ENCODE measurements at places on chromosomes 16 and 17.

- DNase-seq, result no peak
Measured at GRCh38 chr16:12330946-12331345, 354.4 kb downstream of the SNX29 start.

GRCh38 chr16:825341-826061, 25.0 kb upstream of the GNG13 start:
- DNase-seq, result no peak

DNA sequence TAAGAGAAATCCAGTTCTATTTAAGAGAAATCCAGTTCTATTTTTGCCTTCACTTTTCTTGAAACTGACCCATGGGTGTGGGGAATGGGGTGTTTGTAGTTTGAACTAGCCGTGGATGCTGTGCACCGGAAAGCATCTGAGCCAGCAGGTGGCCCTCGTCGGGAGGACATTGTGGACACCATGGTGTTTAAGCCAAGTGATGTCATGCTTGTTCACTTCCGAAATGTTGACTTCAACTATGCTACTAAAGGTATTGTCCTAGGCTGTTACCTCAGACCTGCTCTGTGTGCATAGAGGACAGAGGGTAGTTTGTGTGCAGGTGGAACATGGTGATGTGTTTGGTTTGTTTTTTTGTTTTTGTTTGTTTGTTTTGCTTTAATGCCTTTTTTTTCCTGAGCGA, 3.3 kb downstream of the ATXN2L start:
- DNase-seq, result no peak

- DNase-seq, result no peak
Measured at GRCh38 chr17:50686494-50687199, 21.1 kb downstream of the ANKRD40 start.

GRCh38 chr16:22252317-22252716, 44.9 kb upstream of the POLR3E start:
- DNase-seq, result no peak

- DNase-seq, result no peak
Measured at GRCh38 chr16:15897121-15897780, 8.8 kb upstream of the CEP20 start.

GRCh38 chr16:53576210-53576609, 73.2 kb upstream of the AKTIP start:
- no peak for DNase-seq

- DNase-seq, result no peak
Measured at GRCh38 chr17:2405247-2405926, 4.5 kb upstream of the MNT start.
